ENCODE measurements at places on chromosomes 7 and 10.

DNA sequence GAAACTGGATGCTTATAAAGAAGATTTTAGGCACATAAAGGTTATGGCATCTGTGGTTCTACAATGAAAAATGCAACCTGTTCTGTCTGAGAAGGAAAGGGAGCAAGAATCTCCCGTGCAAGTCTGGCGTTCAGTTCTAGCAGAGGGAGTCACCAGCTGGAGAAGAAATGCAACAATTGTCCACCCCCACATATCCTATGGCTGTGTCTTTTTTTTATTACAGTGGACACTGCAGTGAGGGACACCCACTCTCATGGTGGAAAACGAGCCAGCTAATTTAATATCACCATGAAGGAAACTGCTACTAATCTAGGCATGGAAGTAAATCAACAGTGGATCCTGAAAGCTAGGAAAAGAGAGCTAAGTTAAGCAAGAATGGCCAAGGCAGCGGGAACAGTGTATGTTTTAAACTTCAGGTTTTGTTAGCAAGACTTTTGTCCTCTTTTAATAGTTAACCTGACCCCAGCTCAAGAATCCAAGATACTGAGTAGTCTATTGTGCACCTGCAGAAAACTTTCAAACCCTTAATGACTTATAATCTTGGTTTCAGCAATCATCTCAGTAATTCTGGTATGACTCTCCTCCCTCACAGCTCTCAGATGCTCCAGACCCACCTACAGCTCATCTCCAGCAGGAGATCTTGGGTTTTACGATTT, 149.3 kb downstream of the FGFR2 start:
- DNase-seq = no peak

GRCh38 chr10:87712913-87713616, 53.4 kb downstream of the PAPSS2 start:
- no peak for DNase-seq

GRCh38 chr7:129311429-129311828, 86.6 kb downstream of the AHCYL2 start:
- no peak for DNase-seq

DNA sequence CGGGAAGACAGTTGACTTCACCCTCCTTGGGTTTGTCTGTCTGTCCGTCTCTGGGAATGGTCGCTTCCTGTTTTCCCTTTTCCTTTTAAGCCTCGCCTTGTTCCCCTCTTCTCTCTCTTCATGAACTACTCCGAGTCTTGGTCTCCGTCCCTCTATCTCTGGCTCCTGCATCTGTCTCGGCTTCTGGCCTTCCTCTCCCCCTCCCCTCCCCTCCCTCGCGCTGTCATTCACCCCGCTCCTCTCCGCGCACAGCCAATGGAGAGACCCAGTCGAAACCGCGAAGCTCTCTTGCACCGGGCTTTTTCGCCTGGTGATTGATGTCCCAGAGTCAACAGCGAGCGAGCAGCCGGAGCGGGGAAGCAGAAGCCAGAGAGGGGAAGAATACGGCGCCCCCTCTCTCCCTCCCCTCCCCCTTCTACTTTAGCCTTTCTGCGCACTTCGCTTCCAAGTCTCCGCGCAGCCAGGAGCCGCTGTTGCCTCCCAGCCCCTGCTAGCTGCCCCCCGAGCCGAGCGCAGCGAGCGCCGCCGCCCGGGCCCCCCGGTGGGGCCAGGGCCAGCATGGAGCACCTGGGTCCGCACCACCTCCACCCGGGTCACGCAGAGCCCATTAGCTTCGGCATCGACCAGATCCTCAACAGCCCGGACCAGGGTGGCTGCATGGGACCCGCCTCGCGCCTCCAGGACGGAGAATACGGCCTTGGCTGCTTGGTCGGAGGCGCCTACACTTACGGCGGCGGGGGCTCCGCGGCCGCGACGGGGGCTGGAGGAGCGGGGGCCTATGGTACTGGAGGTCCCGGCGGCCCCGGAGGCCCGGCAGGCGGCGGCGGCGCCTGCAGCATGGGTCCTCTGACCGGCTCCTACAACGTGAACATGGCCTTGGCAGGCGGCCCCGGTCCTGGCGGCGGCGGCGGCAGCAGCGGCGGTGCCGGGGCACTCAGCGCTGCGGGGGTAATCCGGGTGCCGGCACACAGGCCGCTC, at the start of gene TLX1:
TLX1 (plus strand) TSS at position 317 of the 978 bp plus-strand sequence; CDS start at position 559, 242 bp downstream.
- DNase-seq = no peak
